ENCODE measurements at places on chromosomes 3 and 15.

GRCh38 chr3:106025151-106025722, 156.4 kb upstream of the CBLB start:
- DNase-seq: no peak

GRCh38 chr15:74221399-74222239, 14.5 kb upstream of the CCDC33 start:
- DNase-seq: no peak

GRCh38 chr3:164458986-164459385, 619.3 kb downstream of the SI start:
- DNase-seq: no peak

GRCh38 chr3:13268120-13268519, 152.0 kb downstream of the NUP210 start:
- no peak for DNase-seq

GRCh38 chr3:141746962-141747361, 8.9 kb downstream of the RNF7 start:
- no peak for DNase-seq

GRCh38 chr3:142009029-142009428, 132.6 kb downstream of the ATP1B3 start:
- no peak for DNase-seq

DNA sequence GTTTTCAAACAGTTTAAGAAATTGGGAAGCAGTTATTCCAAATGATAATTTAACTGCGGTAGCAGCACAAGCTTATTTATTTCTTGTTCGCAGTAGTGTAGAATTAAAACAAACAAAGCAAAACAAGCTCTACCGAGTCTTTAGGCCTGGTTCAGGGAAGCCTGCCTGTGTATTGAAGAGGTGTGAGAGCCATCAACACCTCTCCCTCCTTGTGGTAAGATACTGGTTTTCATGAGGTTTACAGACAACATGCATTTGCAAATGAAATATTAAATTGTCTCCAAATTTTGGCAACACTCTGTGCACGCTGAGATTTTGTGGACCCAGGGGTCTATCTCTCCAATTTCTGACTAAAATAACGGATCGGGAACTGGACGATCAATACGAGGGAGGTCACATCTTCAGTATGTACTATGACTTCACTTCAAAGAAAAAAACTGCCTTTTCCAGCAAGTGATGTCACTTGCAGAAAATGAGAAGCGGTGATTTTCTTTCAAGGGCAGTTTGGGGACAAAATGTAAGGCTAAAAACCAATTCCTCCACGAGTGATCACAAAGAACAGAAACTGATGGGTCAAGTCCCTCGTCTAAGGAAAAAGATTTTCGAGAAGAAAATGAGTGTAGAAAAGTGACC, 721 bp downstream of the ATR start:
- DNase-seq: peak; percentile 63
